Effector memory CD4-positive, alpha-beta T cell (primary cell): ENCODE measurements at places on chromosomes 3 and 15.
A peak's percentile ranks its signal among the peaks of the same experiment; 100 is the strongest.

GRCh38 chr3:152284906-152285305, 16.2 kb downstream of the MBNL1 start:
- DNase-seq: no peak
- H3K27ac ChIP-seq: peak overlapping the region; percentile 44
- no peak overlapping the region for H3K4me3 ChIP-seq
- H3K36me3 ChIP-seq: no peaks in the 10 kb centered on the region
- peaks cover 43% of the 10 kb centered on the region for H3K4me1 ChIP-seq

DNA sequence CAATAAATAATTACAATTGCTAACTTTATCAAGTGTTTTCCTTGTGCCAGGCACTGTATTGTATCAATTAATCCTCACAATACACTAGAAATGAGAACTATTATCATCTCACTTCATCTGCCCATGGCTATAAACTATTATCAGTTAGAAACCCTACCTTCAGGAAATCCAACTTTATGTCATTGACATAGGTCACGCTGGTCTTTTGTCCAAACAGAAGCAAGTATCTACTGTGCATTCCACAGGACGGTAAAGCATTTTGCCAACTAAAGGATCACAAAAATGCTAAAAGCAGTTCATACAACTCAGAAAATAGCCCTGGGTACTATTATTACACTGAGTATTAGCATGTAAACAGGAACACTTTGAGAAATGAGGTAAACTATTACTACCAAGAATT, 9.6 kb downstream of the DENND6A start:
- peaks cover 4% of the 10 kb centered on the region for H3K36me3 ChIP-seq
- no peak overlapping the region for H3K4me3 ChIP-seq
- H3K4me1 ChIP-seq: peaks cover 15% of the 10 kb centered on the region

DNA sequence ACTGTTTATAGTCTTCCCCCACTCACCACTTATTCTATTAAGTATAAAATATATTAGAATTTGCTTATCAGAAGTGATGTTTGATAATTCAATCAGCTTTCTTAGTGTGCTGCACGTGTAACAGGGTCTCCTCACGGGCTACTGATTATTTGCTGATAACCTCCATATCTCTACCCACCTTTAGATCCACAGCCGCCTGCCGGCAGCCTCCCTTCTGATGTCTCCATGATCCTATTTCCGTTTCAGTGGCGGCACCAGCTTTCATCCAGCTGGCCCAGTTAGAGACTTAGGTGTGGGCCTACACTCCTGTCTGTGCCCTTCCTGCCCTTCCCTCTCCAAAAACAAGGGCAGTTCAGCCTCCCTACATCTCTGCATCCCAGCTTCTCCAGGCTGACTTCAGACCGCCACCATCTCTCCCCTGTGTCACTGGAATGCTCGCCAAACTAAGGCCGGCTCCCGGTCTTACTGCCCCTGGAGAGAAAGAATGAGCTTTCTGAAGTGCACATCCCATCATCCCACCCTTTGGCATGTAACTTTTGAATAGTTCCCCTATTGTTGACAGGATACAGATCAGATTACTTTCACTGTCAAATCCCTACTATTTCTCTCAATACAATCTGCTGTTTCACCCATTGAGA, 76.6 kb upstream of the PRTG start:
- no peaks in the 10 kb centered on the region for H3K27me3 ChIP-seq
- no peak overlapping the region for H3K4me3 ChIP-seq
- H3K27ac ChIP-seq: no peak overlapping the region
- no peaks in the 10 kb centered on the region for H3K36me3 ChIP-seq

GRCh38 chr3:134377896-134378295, 3.6 kb upstream of the AMOTL2 start:
- H3K36me3 ChIP-seq: no peaks in the 10 kb centered on the region
- H3K27me3 ChIP-seq: peaks cover 11% of the 10 kb centered on the region
- no peak for DNase-seq
- peaks cover 8% of the 10 kb centered on the region for H3K4me1 ChIP-seq
- no peak overlapping the region for H3K4me3 ChIP-seq

- H3K36me3 ChIP-seq: no peaks in the 10 kb centered on the region
- no peak overlapping the region for H3K27ac ChIP-seq
- no peaks in the 10 kb centered on the region for H3K4me1 ChIP-seq
- peaks cover 5% of the 10 kb centered on the region for H3K27me3 ChIP-seq
- no peak overlapping the region for H3K4me3 ChIP-seq
Observed at GRCh38 chr3:72171946-72172345, 387.0 kb upstream of the PROK2 start.

DNA sequence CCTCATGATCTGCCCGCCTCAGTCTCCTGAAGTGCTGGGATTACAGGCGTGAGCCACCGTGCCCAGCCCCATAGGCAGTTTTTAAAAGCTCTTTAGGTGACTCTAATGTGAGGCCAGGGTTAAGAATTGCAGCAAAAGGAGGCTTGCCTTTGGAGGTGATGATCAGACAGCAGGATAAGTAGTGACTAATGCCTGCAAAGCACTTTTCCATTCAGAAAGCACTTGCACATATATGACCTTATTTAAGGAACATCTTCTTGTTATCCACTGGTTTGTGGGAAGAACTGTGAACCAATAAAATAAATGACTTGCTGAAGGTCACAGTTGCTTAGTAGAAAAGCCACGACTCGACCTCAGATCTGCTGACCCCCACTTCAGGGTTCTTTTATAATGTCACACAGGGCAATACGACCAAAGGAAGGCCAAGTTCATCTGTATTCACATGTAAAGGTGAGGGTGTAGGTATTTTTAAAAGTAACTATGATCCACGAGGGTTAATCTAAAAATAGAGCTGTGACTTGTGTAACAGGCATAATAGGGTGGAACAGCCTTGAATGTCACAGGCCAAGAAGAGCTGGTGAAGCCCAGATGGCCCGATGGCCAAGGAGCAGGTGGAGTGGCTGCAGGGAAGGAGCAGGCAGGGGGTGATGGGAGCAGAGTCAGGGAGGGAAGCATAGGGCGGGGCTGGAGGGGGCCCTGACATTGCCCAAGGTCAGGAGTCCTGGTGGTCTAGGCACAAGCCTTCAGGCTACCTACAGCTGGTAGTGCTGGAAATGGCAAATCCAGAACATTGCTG, 24.4 kb downstream of the LARP6 start:
- no peaks in the 10 kb centered on the region for H3K27me3 ChIP-seq
- H3K4me1 ChIP-seq: no peaks in the 10 kb centered on the region
- no peak overlapping the region for H3K27ac ChIP-seq
- no peak for DNase-seq
- H3K4me3 ChIP-seq: no peak overlapping the region

GRCh38 chr15:92810418-92811138, 89.5 kb upstream of the CHD2 start:
- H3K27ac ChIP-seq: peak overlapping the region; percentile 98
- H3K27me3 ChIP-seq: no peaks in the 10 kb centered on the region
- DNase-seq: no peak
- peak overlapping the region; percentile 49 for H3K4me3 ChIP-seq

GRCh38 chr3:13199899-13200451, 126.7 kb upstream of the IQSEC1 start:
- DNase-seq: no peak
- H3K27ac ChIP-seq: no peak overlapping the region
- no peak overlapping the region for H3K4me3 ChIP-seq
- no peaks in the 10 kb centered on the region for H3K36me3 ChIP-seq
- H3K4me1 ChIP-seq: peaks cover 8% of the 10 kb centered on the region

DNA sequence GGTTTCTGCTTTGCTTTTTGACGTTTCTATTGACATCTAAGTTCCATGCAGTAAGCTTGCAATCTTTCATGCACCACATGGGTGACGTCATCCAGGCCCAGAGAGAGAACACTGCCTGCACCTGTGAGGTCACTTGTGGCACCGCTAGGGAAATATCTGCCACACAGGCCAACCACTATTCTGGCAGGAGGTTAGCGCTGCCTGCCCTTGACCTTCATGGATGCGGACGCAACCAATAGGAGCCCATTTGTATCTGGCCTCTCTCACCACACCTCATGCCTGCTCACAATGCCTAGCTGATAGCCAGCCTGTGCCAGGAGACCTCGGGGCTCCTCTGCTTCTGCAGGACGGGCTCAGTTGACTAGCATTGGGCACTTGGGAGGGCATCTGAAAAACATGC, 55.8 kb upstream of the PRR23E start:
- DNase-seq: no peak
- H3K4me1 ChIP-seq: no peaks in the 10 kb centered on the region
